CD4-positive, alpha-beta memory T cell (primary cell): ENCODE measurements at places on chromosomes 12 and 14. TPM values are rescaled to one million over a fixed set of nuclear protein-coding genes. Genes with fewer than 3 reads are reported as not detected.
A peak's percentile ranks its signal among the peaks of the same experiment; 100 is the strongest.

DNA sequence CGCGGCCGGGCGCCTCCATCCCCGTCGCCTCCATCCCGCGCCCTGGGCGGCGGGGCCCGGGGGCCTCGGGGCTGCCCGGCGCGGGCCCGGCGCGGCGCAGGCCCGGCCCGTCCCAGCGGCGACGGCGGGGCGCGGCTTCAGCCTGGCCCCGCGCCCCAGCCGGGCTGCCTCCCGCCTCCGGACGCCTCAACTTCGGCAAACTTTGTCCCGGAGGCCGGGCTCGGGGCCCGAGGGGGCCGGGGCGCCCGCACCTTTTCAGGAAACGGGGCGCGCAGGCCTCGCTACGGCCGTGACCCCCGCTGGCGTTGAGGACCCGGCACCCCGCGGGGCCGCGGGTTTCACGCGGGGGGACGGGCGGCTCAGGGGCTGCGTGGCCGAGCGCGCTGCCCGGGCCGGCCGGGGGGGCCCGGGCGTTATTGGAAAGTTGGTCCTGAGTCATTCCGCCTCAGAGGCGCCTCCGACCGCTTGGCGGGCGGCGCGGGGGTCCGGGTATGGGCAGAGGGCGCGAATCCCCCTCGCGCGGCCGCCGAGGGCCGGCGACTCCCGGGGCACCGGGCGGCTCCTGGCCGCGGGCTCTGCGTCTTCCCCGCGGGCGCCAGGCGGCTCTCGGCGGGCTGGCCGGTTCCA is 575 bp downstream of the TRAF3 start:
- no peaks in the 10 kb centered on the region for H3K36me3 ChIP-seq
- H3K4me3 ChIP-seq, result peak overlapping the region; percentile 55
- peaks cover 63% of the 10 kb centered on the region for H3K4me1 ChIP-seq

- H3K27me3 ChIP-seq, result no peaks in the 10 kb centered on the region
- DNase-seq, result no peak
- no peaks in the 10 kb centered on the region for H3K36me3 ChIP-seq
- no peak overlapping the region for H3K27ac ChIP-seq
Observed at GRCh38 chr14:56085471-56085870, 32.7 kb upstream of the PELI2 start.

DNA sequence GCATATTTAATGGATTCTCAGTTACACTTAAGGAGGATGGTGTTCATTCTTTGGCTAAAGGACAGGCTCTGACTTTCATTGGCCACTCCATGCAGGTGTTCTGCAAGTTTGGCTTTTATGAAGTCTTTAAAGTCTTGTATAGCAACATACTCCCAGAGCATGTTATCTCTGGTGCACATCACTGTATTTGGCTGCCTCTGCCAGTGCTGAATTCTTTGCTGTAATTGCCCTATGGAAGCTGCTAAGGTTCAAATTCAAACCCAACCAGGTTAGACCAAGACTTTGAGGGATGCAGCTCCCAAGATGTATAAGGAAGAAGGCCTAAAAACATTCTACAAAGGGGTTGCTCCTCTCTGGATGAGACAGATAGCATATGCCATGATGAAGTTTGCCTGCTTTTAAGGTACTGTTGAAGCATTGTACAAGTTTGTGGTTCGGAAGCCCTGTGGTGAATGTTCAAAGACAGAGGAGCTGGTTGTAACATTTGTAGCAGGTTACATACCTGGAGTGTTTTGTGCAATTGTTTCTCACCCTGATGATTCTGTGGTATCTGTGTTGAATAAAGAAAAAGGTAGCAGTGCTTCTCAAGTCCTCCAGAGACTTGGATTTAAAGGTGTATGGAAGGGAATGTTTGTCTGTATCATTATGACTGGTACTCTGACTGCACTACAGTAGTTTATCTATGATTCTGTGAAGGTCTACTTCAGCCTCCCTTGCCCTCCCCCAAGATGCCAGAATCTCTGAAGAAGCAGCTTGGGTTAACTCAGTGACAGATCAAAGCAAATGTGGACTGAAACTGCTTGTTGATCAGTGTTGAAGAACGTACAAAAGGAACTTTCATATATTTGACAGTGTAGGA is 19.4 kb downstream of the TMEM116 start:
- peak; percentile 69 for DNase-seq
- peaks cover 5% of the 10 kb centered on the region for H3K36me3 ChIP-seq
- H3K4me1 ChIP-seq, result peaks cover 83% of the 10 kb centered on the region
- no peaks in the 10 kb centered on the region for H3K27me3 ChIP-seq

The RPS6KA5 gene
- total RNA-seq, result 44.7 TPM
